ENCODE measurements at places on chromosomes 2 and 18.

- DNase-seq: no peak
These were observed 106.8 kb downstream of the BCL11A start for GRCh38 chr2:60446413-60447267.

- DNase-seq: no peak
These were observed 7.8 kb downstream of the CCDC74A start for GRCh38 chr2:131535526-131535925.

- no peak for DNase-seq
These were observed 99.8 kb upstream of the NEUROD1 start for GRCh38 chr2:181780047-181780651.

DNA sequence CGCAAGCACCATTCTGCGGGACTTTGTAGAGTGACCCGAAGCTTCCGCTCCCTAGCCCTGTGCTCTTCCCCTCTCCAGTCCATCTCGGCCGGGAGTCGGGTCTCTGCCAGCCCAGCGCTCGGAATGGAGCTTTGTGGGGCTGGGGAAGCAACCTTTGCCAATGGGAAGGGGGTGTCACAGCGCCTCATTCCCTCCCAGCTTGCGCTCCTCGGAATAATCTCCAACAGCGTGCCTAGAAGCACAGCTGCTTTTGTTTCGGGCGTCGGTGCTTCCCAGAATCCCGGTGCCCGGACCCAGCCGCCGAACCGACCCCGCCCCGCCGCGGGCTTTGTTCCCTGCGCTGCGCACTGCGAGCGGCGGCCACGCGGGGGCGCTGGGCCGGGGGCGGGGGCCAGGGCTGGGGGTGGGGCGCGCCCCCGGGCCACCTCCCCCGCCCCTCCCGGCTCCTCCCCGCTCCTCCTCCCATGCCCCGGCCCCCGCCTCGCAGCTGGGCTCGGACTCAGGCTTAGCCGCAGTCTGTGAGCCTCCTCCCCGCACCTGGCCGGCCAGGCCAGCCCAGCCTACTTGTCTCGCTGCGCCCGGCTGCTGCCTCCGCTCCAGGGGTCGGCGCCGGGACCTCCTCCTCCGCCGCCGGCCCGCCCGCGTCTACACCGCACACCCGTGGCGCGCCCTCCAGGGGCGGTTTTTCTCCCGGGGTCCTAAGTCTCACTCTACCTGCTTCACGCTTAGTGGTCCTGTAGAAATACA lies 77.7 kb upstream of the SMAD2 start:
- DNase-seq: peak; percentile 41

DNA sequence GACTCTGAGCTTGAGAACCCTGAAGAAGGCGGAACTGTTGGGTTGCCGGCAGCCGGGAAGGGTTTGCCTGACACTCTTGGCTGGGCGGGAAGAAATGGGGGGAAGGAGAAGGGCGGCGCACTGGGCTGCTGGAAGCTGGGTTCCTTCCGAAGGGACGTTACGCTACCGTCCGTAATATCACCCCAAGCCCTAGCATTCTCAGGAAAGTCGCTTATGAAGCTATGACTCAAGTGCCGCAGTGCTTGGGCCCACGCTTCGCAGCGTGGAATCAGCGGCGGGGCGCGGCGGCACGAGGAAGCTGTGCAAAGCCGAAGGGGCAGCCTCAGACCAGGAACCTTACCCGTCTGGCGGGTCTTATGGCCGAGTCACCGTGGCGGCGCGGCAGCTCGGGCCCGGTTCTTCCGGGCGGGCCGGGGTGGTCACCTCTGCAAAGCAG lies 50.2 kb upstream of the SIGLEC15 start:
- peak; percentile 10 for DNase-seq

- DNase-seq: no peak
These were observed 18.2 kb downstream of the LMAN1 start for GRCh38 chr18:59340817-59341216.

DNA sequence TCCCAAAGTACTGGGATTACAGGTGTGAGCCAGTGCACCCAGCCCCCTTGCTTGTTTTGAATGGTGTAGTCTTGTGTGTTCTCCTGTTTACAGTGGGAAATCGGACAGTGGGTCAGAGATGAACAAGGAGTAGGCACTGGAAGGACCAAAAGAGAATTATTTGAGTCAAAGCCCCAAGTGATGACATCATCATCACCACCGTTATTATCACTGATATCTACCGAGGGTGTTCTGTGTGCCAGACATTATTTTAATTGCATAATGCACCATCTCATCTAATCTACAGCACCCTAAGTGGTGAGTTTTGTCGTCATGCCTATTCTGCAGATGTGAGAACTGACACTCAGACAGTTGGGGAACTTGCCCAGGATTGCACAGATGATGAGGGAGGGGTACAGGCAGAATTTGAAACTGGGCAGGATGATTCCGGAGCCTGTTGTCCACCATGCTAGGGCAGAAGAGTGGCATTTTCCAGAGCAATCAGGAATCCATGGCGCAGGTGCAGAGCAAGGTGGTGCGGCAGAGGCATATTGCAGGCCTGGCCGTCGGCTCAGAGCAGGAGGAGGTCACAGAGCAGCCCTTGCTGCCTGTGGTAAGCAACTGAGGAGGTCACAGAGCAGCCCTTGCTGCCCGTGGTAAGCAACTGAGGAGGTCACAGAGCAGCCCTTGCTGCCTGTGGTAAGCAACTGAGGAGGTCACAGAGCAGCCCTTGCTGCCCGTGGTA lies 137.0 kb upstream of the HDAC4 start:
- no peak for DNase-seq

- DNase-seq: no peak
These were observed 223.3 kb downstream of the MC4R start for GRCh38 chr18:60149316-60149715.
